ENCODE measurements at places on chromosomes 6 and 20.

DNA sequence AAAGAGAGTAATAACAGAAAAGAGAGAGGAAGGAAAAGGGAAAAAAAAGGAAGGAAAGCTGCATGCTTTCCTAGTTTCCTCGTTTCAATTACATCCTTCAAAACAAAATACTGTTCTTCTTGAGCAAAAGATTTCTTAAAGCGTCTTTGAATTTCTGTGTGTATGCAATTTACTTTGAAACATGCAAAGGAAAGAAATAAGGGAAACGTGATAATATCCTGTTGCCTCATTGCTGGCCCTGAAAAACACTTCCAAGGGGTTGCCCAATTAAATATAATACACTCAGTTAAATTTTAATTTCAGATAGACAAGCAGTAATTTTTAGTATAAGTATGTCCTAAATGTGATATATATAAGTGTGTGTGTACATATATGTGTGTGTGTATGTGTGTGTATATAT is 51.2 kb upstream of the TPD52L1 start:
- DNase-seq = no peak

GRCh38 chr6:147614501-147614900 is 106.0 kb downstream of the SAMD5 start:
- DNase-seq = no peak

GRCh38 chr6:41413250-41413649 is 77.8 kb downstream of the NCR2 start:
- DNase-seq = peak; percentile 36

GRCh38 chr6:109059571-109060021 is 35.0 kb downstream of the SESN1 start:
- peak; percentile 37 for DNase-seq

DNA sequence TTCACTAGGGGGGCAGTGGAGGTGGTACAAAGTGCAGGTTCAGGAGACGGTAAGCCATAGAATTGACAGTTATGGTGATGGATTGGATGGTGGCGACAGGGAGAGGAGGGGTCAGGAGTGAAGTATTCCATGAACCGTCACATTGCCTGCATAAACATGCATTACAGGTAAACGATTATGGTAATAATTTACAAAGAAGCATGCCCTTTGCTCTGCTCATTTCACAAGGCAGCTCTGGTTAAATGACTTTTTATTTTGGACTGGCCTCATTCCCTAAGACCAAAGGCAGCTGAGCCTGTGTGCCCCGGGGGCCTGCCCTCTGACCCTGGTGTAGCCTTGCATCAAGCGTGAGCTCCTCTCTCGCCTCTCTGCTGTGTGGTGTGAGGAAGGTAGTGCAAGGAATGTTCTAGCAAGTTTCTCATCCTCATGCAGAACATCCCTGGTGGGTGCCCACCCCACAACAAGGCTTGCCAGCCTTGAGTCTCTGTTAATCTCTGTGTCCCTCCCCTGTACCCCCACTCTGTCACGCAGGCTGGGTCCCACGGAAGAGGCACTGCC is 59.0 kb downstream of the PPP1R14C start:
- DNase-seq = no peak

GRCh38 chr20:52290569-52290968 is 99.0 kb upstream of the ZFP64 start:
- DNase-seq = no peak

DNA sequence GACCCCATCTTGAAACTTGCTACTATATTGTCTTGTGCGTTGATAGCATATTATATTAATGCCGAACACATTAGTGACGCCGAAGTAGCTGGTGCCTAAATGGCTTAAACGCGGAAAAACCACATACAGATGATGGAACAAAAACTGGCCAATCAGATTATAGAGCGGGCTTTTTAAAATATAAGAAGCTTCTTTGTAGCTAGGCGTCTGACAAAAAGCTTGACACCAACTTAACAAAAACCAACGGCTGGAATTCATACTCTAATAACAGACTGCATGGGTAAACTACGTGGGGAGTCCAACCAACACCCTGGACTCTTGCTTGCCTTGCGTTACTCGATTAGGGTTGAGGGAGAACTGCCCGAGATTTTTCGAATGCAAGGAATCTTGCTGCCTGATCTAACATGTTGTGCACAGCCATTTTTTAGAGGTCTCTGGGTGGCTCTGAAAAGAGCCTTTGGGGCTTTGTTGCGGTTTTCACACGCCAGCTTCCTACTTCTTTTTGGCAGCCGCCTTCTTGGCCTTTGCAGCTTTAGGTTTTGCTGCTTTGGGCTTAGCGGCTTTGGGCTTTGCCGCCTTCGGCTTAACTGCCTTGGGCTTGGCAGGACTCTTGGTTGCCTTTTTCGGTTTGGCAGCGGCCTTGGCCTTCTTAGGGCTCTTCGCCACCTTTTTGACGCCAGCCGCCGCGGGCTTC is 45.7 kb downstream of the OR2B2 start:
- DNase-seq = peak; percentile 88

DNA sequence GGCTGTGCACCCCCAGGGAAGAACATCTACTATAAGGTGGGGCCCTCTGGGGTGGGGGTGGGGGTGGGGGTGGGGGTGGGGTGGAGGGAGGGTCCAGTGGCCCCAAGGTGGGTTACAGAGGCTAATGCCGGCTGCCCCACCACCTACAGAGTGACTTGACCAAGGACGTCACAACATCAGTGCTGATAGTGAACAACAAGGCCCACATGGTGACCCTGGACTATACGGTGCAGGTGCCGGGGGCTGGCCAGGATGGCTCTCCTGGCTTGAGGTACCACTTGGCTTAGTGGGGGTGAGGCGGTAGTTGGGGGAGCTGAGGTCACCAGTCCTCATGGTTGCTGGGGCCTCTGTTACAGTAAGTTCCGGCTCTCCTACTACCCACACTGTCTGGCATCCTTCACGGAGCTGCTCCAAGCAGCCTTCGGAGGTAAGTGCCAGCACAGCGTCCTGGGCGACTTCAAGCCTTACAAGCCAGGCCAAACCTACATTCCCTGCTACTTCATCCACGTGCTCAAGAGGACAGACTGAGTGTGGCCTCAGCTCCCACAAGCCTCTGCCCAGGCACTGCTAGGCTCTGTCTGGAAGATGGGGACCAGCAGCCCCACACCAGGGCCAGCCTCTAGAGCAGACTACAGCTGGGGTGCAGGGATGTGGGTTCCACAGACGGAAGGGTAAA is 2.8 kb downstream of the GNMT start:
- no peak for DNase-seq

GRCh38 chr20:43844778-43845614 is 69.7 kb upstream of the TOX2 start:
- DNase-seq = peak; percentile 7

GRCh38 chr20:25692499-25692898 is 4.2 kb downstream of the ZNF337 start:
- DNase-seq = no peak

DNA sequence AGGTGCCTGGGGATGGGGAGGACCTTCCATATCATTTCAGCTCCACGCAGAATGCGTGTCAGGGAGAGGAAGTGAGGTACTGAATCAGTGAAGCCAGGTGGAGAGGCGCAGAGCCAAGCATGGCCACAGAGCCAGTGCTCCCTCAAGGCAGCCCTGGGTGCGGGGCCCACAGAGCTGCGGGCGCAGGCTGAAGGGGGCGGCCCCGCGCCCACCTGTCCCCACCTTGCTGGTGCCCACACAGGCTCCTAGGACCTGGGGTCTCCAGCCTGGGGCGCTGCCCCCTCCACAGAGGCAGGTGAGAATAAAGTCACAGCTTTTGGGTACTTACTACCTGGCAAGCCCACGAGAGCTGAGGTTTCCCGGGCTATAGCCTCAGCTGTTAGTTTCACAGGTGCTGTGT is 40.0 kb upstream of the GATA5 start:
- no peak for DNase-seq

GRCh38 chr6:57307850-57308249 is 9.6 kb upstream of the PRIM2 start:
- DNase-seq = no peak

DNA sequence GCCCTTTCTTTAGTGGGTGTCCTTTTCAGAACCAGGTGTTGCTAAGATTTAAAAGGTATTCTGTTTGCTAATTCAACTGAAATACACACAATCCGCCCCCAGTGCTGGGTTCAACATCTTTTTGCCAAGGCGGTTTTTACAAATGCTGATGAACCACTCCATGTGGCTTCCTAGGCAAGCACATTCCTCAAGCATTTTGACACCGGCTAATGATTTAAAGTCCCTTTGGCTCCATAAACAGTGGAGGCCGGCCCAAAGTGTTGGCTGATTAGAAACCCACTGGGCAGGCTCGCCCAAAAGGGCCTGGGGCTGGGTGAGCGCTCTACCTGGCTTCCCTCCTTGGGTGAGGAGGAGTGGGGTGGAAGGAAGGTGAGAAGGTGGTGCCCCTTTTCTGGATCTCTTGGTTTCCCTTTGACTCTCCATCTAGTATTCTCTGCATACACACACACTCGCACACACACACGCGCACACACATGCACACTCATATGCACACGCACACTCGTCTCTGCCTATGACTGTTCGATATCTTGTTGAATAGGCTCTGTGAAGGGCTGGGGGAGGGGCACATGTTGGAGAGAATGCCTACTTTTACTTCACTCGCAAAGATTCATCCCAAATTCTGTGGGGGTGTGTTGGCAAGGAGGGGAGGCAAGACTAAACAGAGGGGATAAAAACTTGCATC is 66.7 kb upstream of the ARMC2 start:
- peak; percentile 49 for DNase-seq

- no peak for DNase-seq
Observed at GRCh38 chr6:6969761-6970223, 138.0 kb upstream of the RREB1 start.

GRCh38 chr6:169752074-169752623 is 727 bp downstream of the ERMARD start:
- DNase-seq = no peak

DNA sequence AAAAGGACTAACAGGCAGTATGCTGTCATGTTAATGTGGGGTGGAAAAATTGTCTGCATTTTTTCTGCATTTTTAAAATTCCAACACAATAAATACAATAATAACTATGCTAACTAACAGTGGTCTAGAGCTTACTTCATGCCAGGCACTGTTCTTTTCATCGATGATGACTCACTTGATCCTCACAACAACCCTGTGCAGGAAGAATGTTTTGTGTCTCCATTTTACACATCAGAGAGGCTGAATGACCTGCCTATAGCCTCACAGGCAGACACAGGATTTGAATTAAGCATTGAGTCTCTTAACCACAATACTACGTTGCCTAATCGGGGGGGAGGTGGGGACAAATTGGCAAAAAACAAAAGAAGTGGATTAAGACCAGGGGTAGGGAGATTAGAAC is 26.9 kb upstream of the FANCE start:
- DNase-seq = no peak

DNA sequence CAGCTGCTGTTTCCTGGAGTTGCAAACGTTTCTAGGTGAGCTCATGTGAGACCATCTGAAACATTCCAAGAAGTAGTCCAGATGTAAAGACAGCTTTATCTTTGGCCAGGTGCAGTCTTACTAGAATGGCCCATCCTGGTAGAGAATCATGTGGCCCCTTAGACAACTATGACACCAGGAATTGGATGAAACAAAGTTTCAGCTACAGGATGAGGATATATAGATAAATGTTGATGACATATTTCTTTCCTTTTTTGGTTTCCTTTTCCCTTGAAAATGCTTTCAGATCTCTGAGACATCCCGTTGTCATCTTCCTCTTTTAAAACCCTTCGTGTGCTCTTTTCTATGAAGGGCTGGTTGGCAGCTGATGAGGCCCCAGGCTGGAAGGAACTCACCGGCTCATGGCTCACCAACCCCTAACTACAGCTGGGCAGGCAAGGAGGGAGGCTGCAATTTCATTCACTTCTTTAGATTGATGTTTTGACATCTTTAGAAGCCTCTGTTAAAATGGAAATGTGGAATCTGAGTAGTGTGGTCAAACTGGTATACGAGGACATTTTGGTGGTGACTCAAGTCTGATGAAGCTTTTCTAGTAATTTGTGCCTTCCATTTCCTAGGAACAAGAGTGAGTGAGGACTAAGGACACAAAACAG is 167.9 kb upstream of the TNFAIP3 start:
- no peak for DNase-seq

- no peak for DNase-seq
Observed at GRCh38 chr6:79656134-79656533, 25.0 kb downstream of the SH3BGRL2 start.

DNA sequence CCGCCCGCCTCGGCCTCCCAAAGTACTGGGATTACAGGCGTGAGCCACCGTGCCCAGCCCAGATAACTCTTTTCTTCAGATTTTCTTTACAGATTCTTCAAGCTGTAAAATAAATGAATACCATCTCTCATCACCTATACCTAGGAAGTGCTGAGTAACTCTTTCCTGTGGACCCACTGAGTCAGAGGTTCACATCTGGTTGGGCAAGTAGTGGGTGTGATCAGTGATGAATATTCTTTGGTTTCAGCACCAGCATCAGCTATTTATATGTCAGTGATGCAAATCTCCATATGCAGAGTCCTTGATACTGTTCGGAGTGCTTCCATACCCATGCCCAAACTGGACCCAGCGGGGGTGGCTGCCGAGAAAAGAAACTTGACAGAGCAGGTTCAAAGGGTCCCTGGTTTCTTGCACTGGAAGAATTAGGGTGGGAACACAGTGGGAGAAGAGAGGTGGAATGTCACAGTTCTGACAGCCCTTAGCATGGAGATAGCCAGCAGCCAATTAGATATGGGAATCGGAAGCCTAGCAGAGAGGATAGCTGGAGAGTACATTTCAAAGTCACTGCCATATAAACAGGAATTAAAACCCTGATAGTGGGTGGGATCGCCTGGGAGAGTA is 64.9 kb upstream of the DDR1 start:
- no peak for DNase-seq

- no peak for DNase-seq
Observed at GRCh38 chr6:107491760-107492660, 2.1 kb downstream of the SOBP start.
